Hepatic stellate cell (primary cell): ENCODE measurements at places on chromosomes 7 and 10.
A peak's percentile ranks its signal among the peaks of the same experiment; 100 is the strongest.

DNA sequence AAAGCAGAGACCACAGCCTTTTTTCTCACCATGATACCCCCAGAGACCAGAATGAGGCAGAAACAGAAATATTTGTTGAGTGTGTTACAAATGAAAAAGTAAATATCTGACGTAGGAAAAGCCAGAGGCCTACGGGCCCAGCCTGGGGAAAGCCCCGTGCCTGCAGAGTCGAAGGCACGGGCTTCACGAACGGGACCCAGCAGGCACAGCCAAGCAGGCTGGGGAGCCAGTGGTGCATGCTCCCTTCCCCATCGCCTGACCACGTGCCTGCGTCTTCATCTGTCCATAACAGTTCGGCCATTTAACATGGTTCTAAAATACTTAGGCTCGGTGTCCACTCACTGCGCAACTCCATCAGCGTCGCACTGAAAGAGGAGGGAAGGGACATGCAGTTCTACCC is 50.8 kb downstream of the SLIT1 start:
- no peak for DNase-seq

DNA sequence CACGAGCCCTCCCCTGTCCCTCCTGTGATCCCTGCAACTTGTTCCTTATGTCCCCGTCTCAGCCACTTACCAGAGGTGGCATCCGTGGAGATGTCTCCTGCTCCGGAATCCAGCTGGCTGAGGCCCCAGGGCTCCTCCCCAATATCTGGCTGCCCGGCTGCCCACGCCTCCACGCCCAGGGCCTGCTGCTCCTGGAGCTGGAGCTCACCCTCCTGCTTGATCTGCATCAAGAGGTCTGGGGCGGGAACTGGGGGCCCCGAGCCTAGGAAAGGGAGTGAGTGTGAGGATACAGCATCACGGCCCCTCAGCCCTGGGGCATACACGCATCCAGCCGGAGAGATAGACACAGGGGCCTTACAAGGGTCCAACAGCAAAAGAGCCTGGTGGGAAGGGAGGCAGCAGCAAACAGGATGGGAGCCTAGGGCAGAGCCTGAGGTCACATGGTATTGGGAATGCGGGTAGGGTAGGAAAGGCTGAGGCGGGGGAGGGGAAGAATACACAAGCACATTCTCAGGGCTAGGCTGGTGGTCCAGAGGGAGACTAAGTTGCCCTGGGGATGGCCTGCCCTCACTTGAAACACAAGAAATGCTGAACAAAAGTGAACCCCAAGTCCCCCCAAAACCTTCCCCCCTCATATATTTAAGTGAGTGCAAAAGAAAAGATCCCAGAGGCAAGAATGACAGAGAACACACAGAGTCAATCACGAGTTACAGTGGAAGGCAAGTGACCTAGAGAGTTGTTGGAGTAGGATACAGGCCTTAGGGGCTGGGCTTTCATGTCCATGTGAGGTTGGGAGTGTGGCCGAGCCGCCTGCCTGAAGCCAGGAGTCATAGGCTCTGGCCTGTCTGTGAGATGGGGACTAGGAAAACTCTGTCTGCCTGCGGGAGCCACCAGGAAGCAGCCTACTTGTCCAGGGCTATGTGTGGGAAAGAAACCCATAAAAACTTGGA is 16.9 kb upstream of the ZNF777 start:
- DNase-seq = no peak

DNA sequence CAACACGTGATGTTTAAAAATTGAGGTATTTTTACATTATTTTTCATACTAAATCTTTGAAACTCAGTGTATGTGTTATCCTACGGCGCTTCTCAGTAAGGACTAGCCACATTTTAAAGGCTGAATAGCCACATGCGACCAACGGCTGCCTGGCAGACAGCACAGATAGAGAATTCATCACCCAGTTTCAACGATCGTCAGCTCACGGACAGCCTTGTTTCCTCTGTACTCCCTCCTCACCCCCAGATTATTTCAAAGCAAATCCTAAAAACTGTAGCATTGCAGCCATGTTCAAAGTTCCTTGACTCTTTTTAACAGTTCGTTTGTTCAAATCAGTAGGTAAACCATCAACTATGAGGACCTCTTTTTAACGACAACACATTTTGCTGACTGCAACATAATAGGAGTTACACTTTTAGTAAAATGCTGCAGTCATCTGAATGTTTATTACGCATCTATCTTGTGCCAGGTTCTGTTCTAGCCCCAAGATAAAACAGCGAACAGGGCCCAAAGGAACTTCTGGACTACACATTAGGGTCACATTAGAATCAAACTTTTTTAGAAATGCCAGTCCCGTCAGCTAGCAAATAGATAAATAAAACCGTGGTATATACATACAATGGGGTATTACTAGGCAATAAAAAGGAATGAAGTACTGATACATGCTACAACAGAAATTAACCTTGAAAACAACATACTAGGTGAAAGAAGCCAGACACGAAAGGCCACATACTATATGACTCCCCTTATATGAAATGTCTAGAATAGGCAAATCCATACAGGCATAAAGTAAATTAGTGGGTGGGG is 5.7 kb downstream of the OSBPL3 start:
- no peak for DNase-seq

DNA sequence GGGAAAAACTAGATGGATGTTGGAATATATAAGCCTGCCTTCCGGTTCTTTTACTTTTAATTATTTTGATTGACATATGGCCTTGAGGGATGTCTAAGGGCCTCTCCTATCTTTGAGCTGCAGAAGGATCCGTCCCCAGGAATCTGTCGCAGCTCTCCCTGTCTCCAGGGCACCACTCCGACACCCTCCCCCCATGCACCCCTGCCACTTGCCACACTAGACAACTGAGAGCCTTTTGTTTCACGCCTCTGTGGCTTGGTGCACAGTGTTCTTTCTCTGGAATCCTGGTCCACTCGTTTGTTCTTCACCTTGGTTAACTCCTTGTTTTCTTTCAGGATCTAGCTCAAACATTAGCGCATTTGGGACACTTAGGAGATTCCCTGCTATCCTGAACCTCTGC is 124.1 kb upstream of the EFCAB10 start:
- DNase-seq = no peak

DNA sequence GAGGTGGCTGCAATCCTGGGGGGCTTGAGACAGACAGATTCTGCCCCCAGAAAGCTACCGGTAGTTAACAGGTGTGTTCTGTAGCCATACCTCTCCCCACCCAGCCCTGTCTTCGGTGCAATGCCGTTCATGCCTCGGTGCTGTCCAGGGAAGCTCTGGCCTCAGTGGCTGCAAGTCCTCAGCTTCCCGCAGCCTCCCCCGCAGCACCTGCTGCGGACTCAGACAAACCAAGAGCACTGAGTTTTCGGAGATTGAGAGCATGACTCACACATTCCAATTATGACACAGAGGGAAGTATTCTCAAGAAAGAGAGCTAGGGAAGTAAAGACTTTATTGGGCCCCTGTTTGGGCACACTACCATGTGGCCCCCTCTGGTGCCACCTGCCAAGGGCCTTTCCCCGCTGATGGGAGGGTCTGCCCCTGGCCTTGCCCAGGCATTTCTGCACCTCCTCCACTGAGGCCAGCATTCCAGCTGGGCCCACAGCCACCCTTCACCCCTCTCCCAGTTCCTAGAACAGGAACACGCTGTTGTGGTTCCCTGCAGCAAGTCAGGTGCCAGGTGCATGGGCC is 30.2 kb upstream of the EZH2 start:
- peak; percentile 49 for DNase-seq

DNA sequence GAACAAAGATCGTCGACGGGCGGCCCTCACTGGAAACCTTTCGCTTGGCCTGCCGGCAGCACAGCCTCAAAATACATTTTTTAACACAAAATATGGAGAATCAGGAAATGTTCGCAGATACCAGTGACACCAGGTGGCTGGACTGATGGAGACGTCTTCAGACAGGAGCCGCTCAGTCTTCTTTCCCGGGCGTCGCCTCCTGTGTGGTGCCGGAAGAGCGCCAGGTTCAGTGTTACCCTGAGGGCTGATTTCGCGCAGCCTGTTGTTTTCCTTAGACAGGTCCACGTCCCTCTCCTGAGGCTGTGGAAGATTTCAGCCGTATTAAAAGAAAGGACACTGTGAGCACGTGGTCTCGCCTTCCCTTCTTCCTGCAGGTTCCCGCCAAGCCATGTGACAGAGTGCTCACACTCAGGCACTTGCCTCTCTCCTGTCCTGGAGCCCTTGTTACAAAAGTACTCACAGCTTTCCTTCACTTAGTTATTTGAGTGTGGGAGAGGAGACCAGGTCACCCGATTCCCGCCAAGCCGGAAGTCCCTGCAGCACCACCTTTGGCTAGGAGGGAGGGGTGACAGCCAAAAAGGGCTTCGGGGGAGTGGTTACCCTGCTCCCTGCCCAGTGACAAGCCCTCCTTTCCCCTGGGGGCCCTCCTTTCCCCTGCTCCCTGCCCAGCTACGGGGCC is 21.7 kb upstream of the PWWP2B start:
- no peak for DNase-seq
